CD4-positive, alpha-beta T cell treated with Interleukin-17A for 1 hour (primary cell): ENCODE measurements at places on chromosomes 6 and 20.

- DNase-seq = no peak
Observed at GRCh38 chr6:4670290-4670689, 105.9 kb upstream of the CDYL start.

DNA sequence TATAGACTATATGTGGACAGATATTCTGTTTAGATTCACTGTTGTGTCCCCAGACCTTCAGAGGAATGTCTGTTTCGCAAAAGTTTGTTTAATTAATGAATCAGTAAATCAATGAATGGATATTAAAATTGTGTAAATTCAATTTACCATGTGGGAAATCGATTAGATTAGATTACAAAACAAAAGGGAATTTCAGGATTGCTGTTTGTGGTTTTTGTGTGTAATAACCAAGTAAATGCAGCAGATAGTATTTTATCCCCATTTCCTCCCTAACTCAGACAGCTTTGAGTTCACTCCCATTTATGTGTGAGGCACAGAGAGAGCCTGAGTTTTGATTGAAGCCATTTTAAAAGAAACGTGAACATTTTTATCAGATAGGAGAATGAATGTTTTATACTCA is 214.8 kb downstream of the ADGB start:
- DNase-seq = no peak

GRCh38 chr20:56360133-56360907 is 1.5 kb downstream of the FAM210B start:
- DNase-seq = no peak

GRCh38 chr6:9851541-9852380 is 563.1 kb downstream of the TFAP2A start:
- no peak for DNase-seq

DNA sequence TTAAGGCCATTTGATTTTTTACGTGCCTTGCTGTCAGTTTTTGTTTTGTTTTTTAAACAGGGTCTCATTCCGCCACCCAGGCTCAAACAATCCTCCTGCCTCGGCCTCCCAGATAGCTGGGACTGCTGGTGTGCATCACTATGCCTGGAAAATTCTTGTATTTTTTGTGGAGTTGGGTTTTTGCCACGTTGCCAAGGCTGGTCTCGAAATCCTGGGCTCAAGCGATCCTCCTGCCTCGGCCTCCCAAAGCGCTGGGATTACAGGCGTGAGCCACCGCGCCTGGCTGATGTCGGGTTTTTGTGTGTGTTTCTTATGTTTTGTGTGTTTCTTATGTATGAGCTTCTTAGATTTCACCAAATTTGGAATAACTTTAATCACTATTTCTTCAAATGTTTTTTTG is 104.8 kb downstream of the TAF4 start:
- no peak for DNase-seq

DNA sequence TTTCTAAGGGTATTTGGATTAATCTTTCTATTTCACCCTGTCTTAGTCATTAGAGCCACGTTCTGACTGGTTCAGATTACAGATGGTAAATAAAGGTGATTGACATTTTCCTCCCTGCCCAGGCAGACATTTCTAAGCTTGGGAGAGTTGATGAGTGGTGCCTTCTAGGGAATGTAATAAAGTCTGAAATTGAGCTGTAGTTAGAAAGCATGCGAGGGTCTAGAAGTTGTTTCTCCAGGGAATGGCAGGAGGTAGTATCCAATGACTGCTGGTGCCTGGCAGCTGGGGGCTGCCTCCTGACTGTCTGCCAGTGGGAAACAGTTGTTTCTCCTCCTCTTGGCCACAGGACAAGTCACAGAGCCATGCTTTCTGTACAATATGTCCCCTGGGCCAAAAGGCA is 14.6 kb downstream of the EDN3 start:
- DNase-seq = no peak

- no peak for DNase-seq
Observed at GRCh38 chr6:133710826-133711225, 178.1 kb upstream of the TCF21 start.

GRCh38 chr6:161227004-161227960 is 46.6 kb downstream of the AGPAT4 start:
- no peak for DNase-seq

DNA sequence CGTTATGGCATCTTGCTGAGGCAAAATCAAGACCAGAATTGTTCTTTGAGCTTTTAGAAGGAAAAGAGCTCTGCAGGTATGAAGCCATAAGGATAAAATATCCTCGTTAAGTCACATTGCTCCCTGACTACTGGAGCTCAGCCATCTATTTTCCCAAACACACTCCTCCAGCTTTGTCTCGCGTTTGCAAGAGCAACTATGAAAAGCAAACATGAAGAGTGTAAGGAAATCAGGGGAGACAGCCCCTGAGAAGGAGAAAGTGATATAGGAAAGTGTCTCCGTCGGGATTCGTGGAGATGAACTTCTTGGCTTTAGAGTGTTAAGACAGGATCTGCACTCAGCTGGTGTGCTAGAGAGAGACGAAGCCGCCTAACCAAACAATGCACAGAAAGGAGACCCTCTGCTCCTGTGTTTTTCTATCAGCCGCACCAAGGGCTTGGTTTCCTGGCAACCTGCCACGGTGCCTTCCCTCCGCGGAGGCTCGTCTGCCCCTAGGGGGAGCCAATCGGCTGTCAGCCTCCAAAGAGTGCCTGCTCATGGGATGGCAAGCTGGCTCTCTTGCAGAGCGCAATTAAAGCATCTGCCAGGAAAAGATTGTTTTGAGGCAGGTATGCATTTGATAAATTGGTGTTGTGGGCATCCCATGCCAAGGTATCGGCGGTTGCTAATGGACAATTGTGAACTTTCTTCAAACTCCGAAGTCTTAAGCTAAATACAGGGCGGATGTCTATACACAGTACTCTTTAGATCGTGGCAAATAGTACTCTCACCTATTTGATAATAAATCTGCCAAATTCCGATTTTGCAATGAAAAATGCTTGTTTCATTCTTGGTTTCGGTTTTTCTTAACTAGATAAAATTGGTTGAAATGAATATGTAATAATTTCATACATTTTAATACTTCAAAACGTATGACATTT is 603.2 kb downstream of the RNF144B start:
- DNase-seq = no peak

DNA sequence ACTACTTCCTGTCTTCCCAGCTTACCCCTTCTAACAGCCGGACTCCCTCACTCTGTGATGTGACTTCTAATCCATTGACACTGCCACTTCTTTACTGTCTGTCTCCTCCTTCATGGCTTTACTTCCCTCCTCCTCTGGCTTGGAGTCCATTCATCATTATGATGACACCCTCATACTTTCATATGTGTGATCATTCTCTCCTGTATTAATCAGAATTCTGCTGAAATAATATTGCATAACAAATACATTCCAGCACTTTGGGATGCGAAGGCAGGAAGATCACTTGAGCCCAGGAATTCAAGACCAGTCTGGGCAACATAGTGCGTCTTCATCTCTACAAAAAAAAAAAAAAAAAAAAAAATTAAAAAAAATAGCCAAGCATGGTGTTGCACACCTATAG is 147.9 kb upstream of the BTBD3 start:
- DNase-seq = no peak

DNA sequence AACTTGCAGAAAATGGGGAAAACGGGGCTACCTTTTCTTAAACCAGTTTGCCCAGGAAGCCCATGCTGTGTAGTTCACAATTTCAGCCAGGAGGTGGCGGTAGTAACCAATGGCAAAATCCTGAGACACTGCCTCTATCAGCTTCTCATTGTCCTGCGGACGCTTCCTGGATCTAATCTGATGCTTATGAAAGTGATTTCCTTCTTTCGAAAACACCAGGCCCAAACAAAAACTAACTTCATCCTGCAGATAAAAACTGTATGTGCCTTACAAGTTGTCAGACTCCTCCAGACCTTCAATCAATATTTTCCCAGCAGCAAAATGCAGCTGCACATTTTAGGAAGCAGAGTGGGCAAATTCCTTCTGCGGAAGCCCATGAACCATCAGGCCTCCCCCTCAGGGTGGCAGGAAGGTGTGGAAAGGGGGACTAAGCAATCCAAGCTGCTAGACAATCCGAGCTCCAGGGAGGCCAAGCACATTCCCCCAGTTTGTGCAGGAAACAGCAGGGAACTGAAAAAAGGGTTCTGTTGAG is 88.5 kb downstream of the LY86 start:
- DNase-seq = peak; percentile 77

- DNase-seq = peak; percentile 56
Observed at GRCh38 chr6:108798670-108799353, 49.4 kb upstream of the ARMC2 start.

DNA sequence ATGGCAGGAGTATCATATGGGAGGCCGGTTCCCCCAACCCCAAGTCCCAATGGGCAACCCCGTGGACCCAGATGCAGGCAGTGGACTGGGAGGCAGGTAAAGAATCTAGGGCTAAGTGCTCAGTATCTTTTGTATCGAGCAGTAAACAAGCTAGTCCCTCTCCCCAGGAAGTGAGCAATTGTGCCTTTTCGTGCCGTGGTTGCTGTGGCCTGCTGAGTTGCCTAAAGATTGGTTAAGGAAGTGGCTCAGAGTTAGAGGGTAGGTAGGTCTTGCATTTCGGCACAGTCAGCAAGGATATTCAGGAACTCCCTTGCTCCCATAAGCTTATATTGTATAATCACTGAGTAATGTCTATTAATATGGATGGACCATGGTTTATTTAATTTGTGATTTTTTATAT is 1.3 kb upstream of the DNAH8 start:
- peak; percentile 52 for DNase-seq

- no peak for DNase-seq
Observed at GRCh38 chr20:11210611-11211010, 536.8 kb upstream of the JAG1 start.

DNA sequence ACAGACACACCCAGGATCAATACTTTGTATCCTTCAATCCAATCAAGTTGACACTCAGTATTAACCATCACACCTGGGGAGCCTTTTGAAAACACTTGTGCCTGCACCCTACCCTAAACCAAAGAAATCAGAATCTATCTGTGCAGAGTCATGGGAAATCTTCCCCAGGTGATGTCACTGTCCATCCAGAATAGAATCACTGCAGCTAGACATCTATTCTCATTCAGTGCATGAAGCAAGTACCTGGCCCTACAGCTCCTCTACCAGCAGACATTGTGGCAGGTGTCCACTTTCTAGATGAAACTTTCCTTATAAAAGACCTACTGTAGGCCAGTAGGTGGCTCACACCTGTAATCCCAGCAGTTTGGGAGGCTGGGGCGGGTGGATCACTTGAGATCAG is 262.4 kb upstream of the MARCKS start:
- DNase-seq = no peak

GRCh38 chr20:18847226-18847755 is 33.7 kb downstream of the SCP2D1 start:
- no peak for DNase-seq
